ENCODE measurements at places on chromosomes 16 and 17.

DNA sequence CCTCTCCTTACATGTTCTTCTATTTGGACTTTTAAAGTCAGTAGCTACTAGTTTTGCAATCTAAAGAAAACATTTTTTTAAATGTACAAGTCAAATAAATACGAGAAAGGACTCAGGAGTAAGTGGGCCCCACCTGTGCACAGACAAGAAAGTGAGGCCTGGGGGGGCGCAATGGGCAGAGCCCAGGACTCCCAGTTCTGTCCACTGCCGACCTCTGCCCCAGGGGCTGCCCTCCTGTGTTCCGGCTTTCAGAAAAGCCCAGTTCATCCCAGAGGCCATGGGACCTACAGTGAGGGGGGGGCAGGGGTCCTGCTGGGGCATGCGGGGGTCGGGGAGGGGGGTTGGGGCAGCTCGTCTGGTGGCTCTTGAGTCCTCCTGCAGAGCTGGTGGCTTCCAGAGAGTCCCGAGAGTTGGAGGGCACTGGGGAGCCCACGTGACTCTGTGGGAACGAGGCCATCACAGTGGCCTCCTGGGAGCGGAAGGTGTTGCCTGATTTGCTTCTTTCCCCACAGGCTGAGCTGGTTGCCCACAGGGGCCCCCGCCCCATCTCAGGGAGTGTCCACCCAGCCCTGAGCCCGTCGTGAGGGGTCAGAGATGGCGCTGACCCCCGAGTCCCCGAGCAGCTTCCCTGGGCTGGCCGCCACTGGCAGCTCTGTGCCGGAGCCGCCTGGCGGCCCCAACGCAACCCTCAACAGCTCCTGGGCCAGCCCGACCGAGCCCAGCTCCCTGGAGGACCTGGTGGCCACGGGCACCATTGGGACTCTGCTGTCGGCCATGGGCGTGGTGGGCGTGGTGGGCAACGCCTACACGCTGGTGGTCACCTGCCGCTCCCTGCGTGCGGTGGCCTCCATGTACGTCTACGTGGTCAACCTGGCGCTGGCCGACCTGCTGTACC lies 2.4 kb downstream of the UTS2R start:
- no peak for DNase-seq

DNA sequence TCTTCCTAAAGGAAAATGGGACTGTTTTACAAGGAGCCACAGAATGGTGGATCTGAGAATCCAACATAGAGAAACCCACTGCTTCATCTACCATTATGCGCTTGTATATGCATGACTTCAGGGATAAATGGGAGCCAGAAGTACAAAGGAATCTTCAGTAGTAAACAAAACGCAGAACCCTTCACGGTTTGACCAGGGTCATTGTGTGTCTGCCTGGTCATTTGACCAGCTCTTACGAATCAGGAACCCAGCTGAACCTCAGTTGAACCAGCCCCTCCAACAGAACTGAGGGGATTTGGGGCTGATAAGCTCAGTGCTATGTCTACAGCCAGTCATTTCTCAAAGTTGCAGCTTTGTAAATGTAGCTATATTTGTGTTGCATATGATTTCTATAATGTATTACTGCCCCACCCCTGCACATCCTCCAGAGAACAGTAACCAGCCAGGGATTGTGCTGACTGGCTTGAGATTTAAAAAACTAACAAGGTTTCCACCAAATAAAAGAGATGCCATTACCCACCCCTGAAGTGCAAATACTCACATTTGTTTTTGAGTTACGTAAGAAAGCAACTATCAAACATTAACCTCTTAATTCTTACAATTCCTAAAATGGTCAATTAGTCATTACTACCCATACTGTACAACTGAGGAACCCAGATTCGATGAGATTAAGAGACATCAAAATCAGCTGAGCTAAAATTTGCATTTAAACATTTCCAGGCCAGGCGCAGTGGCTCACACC lies 6.3 kb downstream of the CMTM4 start:
- DNase-seq, result no peak

DNA sequence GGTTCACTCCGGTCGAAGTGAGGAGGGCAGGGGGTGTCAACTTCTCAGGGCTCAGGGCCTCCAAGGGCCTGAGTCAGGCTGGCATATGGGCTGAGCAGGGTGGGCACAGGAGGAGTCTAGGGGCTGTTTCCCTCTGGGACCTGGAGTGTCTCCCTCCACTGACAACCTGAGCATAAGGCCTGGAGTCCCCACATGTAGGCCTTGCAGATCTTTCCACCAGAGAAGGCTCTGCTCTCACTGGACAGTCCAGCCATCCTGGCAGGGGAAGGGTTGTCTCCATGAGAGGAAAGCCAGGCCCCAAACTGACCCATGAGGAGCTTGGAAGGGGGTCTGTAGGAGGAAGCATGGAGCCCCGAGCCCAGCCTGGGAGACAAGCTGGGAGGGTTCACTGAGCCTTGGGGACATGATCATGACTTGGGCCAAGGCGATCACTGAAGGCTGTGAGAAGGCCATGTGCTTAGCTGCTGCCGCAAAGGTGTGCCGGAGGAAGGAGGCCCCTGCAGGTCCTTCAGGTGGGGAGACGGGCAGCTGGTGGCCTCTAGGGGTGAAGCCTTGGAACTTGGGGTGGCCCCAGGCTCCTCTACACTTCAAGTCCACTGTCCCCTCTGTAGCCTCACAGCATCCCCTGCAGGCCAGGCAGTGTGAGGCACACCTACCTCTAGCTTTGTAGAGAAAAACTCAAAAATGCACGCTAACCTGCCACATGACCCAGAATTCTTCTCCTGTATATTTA lies 9.9 kb downstream of the CMTM2 start:
- DNase-seq, result peak; percentile 58

- no peak for DNase-seq
These were observed 1.8 kb downstream of the MYH10 start for GRCh38 chr17:8628609-8629169.

GRCh38 chr16:77308163-77308561 lies 109.0 kb downstream of the SYCE1L start:
- DNase-seq, result no peak

DNA sequence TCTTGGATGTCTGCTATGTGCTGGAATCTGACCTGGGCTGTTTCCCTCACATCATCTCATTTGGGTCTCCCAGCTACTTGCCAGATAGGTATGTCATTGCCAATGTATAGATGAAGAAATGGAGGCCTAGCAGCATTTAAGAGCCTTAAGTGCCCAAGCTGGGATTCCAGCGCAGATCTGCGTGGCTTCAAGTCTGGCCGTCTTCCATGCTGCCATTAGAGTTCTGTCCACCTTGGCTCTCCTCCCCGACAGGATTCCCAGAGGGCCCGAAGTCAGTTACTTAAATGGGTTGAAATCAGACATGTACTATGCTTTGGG lies 33.0 kb upstream of the CCR7 start:
- DNase-seq, result no peak

GRCh38 chr17:50848039-50848438 lies 12.7 kb downstream of the WFIKKN2 start:
- no peak for DNase-seq

GRCh38 chr16:62294213-62294972 lies 258.2 kb upstream of the CDH8 start:
- no peak for DNase-seq

GRCh38 chr16:728890-729744 lies 2.2 kb downstream of the HAGHL start:
- no peak for DNase-seq

GRCh38 chr17:72030067-72030899 lies 90.5 kb upstream of the SOX9 start:
- DNase-seq, result peak; percentile 6

- no peak for DNase-seq
These were observed 808 bp upstream of the RGS11 start for GRCh38 chr16:276426-277077.

All from stimulated activated CD4-positive, alpha-beta T cell treated with anti-CD3 and anti-CD28 coated beads, Interleukin-2, amount 100 ng/mL, for 24 hours (primary cell).